ENCODE measurements at places on chromosomes 4 and X. TPM values are rescaled to one million over a fixed set of nuclear protein-coding genes. Genes with fewer than 3 reads are reported as not detected.
A peak's percentile ranks its signal among the peaks of the same experiment; 100 is the strongest.

DNA sequence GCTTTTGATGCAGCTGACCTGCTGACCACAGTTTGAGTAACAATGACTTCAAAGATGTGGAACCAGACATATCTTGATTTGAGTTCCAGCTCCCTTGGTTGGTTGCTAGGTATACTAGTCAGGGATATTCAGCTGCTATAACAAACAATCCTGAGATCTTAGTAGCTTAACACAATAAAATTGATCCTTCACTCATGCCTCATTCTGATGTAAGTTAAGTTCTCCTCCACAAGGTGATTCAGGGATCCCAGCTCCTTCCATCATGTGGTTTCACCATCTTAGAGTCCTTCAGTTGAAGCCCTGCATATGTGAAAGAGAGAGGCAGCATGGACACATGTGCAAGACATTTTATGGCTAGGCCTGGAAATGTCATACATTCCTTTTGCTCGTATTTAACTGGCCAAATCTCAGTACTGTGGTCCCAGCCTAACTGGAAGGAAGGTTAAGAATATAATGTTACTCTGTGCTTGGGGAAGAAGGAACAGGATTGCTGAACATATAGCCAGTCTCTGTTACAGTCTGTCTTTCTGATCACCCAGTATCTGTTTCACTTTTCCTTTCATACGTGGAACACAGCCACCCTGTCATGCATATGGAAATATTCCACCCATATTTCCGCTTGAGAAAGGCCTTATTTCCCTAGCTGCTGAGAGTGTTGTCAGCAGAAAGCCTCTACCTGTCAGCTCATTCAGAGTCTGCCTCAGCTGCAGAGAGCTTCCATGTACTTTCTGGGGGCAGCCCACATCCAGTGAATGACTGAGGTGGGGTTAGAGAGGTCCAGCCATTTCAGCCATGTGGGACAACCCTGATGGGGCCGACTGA is 7.1 kb downstream of the SMIM9 start:
- no peak for DNase-seq

The FHIP1A gene
- total RNA-seq = 46.4 TPM

The FGFR3 gene
- total RNA-seq = 0.22 TPM

GRCh38 chr4:90443231-90443630 is 316.0 kb downstream of the CCSER1 start:
- DNase-seq = no peak

The TREX2 gene
- total RNA-seq = 0.56 TPM

DNA sequence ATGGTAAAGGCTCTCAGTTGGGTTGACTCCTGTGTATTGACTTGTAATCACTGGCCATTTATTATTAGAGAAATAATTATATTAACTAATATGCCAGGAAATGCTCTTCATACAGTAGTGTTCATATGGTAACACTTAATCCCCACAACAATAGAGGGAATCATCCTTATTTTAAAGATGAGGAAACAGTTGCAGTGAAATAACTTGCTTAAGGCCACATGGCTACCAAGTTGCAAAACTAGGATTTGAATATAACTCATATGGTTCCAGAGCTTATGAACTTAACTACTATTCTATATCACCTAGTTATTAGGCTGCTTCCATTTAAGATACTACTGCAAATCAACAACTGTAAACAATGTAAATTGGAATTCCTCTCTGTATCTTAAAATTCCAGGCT is 143.5 kb upstream of the HPGD start:
- DNase-seq = no peak

DNA sequence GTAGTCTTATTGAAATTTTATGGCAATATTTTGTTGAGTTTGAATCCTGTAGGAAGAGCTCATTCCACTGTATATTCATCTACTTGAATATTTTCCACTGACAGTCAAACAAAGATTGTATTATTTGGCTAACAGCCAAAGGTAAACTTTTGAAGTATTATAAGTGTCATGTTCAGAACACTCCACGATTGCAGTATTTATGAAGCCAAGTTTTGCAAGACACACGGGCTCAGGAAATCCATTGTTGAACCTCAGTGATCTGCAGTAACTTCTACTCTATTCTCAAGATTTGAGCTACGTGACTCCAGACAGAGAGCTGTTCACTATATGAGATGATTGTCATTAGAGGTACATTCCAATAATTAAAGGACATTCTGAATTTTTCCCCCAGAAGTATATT is 302.7 kb upstream of the ADGRL3 start:
- DNase-seq = no peak

GRCh38 chr4:70734168-70734954 is 12.6 kb downstream of the RUFY3 start:
- DNase-seq = no peak

DNA sequence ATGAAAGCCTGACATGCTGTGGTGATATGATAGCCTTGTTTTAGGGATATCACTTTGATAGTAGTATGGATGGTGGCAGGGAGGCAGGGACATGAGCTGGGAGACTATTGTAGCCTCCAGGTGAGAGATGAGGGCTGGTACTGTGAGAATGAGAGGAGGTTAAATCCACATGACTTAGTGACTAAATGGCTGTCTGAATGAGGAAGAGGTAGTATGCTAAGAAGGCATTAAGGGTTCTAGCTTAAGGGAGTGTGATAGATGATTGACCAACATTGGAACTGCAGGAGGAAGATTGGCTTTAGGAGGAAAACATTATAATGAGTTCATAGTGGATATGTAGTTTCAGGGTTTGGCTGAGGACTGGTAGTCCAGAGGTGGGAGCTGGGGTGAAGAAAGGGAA is 195.0 kb upstream of the ANK2 start:
- DNase-seq = no peak

DNA sequence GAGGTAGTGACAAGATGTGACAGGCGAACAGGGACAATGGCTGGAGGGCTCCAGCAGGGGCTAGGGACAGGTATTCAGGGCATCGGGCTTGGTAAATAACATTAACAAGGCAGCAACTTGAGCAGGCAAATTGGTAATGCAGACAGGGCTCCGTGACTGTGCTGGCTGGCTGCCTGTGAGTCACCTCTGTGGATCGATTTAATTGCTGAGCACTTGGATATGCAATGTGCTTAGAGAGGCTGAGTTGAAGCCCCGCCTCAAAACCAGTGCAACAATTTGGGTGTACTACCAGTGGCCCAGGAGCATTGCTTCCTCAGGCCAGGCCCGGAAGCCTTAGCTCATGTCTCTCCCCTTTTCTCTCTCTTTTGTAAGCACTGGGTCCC is 19.5 kb downstream of the CNGA2 start:
- DNase-seq = peak; percentile 23

GRCh38 chrX:526295-527224 is 104.0 kb upstream of the SHOX start:
- DNase-seq = no peak

The MTNR1A gene
- not detected for total RNA-seq

- no peak for DNase-seq
Measured at GRCh38 chrX:13226214-13226613, 93.6 kb downstream of the ATXN3L start.

- no peak for DNase-seq
Measured at GRCh38 chr4:48129307-48130014, 4.6 kb downstream of the TXK start.

GRCh38 chr4:60648774-60649173 is 551.4 kb upstream of the ADGRL3 start:
- no peak for DNase-seq

- DNase-seq = no peak
Measured at GRCh38 chrX:12999422-12999821, 24.5 kb downstream of the TMSB4X start.

The RTL3 gene
- total RNA-seq = not detected

GRCh38 chr4:123546573-123547060 is 150.0 kb downstream of the SPRY1 start:
- no peak for DNase-seq

- DNase-seq = no peak
Measured at GRCh38 chr4:156606554-156607477, 364.8 kb downstream of the PDGFC start.

DNA sequence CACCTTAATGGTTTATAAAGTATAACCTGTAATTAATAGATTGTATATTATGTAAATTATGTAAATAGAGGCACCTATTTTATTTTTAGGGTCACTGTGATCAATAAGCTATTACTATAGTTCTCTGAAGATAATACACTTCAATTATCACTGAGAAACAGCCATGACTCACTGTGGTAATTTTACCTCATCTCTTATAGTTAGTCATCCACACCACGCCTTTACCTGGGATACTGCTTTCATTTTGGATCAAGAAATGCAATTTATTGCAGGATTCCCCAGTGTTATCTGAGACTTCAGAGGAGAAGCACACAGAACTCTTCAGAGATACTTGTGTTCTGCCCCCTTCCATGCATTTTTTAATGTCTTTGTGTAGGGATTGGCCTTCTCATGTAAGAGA is 348.1 kb upstream of the ATOH1 start:
- no peak for DNase-seq

All from psoas muscle (tissue), 8 donors.